Stimulated activated CD8-positive, alpha-beta memory T cell treated with anti-CD3 and anti-CD28 coated beads, Interleukin-15, amount 100 ng/mL, for 48 hours (primary cell): ENCODE measurements at places on chromosomes 5 and 9.

GRCh38 chr9:79572032-79572607, 355 bp downstream of the TLE4 start:
- DNase-seq: no peak

GRCh38 chr9:15240927-15241326, 66.1 kb downstream of the TTC39B start:
- DNase-seq: no peak

DNA sequence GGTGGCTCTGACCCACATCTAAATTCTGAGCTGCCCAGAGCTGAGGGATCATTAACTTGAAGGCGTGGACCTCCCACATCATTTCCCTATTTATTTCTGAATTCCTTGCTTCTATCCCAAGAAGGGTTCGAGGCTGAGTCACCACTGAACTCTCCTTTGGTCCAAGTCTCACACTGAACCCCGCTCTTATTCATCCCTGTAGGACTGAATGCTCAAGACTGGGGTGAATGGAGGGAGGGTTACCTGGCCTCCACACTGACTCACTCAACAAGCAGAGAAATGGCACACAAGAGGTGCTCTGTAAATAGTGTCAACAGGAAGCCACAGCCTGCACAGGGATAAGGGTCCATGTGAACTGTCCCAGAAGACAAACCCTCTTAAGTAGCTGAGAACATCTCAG, 79.1 kb upstream of the FSTL4 start:
- DNase-seq: no peak

- no peak for DNase-seq
Observed at GRCh38 chr9:4397917-4398316, 92.4 kb upstream of the SLC1A1 start.

DNA sequence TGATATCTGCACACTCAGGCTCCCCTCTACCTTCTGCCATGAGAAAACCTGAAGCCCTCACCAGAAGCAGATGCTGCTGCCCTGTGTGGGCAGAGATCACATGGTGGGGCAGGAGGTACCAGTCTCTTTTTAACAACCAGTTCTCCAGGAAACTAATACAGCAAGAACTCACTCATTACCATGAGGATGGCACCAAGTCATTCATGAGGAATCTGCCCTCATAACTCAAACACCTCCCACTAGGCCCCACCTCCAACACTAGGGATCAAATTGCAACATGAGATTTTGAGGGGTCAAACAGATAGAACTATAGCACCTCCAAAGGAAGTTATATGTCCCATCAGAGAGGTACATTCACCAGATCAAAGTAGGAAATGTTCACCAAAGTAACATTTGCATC, 136.3 kb upstream of the SHB start:
- no peak for DNase-seq

DNA sequence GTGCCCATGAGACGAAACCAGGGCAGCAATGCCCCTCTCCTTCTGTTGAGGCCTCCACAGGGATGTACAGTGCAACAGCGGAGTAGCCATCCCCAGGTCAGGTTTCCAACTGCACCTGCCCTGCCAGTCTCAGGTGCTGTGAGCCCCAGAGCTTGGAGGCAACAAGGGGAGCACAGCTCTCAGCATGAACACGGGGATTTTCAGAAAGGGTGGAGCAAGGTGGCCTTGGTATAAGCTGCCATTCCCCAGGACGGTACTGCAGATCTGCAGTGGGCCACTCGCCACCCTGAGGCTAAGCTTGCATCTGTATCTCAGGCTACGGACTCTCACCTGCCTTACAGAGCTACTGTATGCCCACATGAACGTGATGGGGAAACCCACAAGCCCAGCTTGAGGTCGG, 103.6 kb downstream of the GABBR2 start:
- no peak for DNase-seq

DNA sequence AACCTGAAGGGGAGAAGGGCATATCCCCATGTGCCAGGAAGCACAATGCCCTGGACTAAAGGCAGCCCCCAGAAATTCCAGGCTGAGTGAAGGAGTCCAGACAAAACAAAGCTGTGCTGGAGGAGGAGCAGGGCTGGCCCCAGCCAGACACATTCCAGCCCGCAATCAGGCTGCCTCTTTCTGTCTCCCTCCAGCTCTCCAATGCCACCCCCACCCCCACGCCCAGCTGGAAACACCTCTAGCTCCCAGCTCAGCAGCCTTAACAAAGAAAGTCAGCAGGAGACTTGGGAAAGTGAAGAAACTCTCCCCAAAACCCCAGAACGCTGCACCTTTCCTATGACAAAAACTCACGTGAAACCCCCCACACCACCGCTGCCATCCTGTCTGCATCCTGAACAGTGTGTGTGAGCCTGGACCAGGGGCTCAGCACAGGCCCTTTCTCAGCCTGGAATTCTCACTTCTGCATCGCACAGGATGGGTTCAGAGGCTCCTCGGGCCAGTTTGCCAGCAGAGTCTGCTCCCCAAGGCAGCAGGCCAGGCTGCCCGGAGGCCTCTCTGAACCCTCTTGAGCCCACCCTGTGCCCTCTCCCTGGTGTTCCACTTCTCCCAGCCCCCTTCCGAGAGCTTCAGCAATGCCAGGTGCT, 96.2 kb upstream of the ICE1 start:
- DNase-seq: no peak

- no peak for DNase-seq
Observed at GRCh38 chr5:91383956-91384300, 811 bp upstream of the ARRDC3 start.

DNA sequence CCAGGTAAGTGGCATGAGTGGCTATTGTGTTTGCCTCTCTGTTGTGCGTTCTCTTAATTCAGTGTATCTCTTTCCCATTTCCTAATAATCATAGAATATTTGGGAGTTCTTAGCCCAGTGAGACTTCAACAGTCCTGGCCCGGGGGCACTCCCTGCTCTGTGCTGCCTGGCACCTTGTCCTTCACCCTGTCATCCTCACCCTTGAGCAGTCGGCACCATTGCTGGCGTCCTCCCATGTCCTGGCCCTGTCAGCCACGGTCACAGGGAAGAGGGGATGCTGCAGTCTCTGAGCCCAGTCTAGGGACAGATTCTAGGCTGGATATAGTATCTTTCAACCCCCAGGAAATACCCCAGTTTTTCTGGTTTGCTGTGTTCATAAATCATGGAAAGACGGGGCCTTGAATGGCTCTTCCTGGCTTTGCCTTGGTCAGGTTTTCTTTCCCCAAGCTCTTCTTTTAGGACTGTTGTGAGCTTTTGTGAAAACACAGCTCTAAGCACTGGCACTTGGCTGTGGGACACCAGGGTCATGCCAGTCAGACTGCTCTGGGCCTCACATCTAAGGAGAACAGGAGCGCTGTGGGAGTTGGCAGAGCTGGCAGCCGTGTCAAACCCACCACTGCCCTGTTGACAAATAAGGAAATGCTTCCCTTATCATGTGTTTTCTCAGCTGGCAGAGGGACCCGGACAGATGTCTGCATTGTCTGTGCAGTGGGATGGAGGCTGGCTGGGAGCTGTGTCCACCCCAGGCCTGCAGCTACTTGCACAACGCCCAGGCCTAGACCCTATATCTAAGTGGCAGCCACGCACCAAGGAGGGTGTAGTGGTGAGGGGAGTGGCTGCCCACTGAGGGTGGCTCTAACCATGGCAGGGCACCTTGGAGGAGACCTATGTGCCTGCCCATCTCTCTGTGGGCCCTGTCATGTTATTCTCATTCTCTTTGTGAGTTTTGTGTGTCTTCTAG, 378.6 kb downstream of the ICE1 start:
- no peak for DNase-seq

- DNase-seq: no peak
Observed at GRCh38 chr9:83280268-83280667, 217.3 kb upstream of the RASEF start.

- no peak for DNase-seq
Observed at GRCh38 chr9:117768750-117769395, 64.7 kb downstream of the TLR4 start.

DNA sequence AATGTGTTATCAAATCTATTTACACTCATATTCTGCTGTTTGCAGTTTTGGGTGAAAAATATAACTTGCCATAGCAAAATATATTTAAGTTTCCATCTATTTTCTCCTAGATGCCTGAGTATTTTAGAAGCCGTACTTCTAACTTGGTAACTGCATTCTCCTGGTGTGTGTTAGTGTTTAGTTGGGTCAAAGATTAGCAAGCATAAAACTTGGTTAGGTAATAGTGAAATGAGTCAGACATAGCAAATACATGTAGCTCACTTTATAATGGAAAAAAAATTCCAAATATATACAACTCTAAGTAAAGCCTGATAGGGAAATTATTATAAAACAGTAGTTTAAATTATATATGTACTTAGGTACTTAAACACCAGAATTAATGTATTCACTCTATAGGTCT, 640.7 kb upstream of the ST8SIA4 start:
- no peak for DNase-seq

DNA sequence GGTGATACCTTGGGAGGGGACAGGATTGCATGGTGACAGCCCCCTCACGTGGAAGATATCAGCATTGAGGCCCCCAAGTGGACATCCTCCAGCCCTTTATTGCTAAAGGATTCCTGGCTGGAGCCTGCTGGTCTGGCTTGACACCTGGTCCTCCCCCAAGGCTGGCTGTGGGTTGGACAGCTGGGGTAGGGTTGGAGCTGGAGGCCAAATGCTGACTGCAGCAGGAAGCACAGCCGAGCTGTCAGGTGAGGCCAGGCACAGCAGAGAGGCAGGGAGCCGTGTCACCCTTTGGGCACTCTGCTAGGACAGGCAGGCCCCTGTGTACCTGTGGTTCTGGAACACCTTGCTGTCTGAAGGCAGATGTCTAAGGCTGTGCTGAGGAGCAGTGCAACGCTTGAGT, 2.2 kb downstream of the CACFD1 start:
- DNase-seq: no peak

DNA sequence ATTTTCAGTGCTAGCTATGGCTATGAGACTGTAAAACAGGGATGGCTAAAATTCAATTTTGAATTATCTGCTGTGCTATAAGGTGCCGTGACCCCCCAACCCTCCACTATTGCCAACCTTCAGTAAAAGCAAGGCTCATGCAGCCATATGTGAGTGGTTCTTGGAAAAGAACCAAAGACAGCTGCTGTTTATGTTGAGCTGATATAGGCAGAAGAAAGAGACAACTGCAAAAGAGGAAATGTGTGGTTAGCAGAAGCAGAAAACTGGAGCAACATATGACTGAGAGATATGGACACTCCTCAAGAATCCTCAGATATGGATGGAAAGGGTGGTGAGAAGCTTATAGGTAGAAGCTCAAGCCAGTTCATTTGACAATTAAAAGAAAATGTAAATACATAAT, 200.3 kb downstream of the TLE1 start:
- DNase-seq: no peak

GRCh38 chr5:72557167-72558045, 50.2 kb upstream of the ZNF366 start:
- DNase-seq: no peak

DNA sequence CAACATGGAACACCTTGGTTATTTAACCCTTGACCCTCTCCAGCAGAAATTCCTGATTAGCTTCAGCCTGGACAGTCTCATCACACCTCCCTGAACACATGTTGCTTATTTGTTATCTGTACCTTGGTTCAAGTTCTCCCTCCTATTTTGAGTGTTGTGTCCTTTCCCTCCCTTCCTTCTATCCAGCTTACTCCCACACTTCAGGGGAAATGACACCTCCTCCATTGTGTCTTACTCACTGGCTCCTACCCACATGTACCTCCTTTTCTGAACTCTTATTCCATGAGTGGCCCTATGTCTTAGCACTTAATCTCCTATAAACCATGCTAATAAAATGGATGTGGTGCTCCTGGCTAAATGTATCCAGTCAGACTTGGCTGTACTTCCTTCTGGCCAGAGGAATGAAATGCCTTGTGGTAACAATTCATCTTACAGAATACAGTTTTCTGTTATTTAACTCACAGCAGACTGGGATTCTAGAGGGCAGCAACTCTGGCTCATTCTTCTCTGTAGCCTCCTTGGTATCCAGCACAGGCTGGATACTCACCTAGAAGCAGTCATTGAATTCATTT, 11.2 kb downstream of the LIX1 start:
- no peak for DNase-seq

DNA sequence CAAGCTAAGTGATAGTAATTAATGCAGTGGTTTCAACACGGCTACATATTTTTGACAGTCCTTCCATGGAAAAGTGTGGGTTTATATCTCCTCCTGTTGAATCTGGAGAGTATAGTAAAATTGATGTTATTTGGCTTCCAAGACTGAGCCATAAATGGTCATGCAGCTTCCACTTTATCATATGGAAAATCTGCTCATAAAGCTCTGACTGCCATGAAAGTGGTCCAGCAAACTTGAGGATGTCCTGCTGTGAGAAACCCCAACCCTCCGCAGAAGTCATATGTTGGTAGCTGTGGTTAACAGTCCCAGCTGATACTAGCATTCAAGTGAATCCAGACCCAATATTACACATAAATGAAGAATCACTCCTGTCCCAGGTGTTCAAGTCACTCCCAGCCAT, 378.3 kb downstream of the KCTD16 start:
- DNase-seq: no peak

- DNase-seq: no peak
Observed at GRCh38 chr9:9521033-9521779, 1091.6 kb downstream of the PTPRD start.

GRCh38 chr9:76859860-76860259, 46.1 kb downstream of the PRUNE2 start:
- no peak for DNase-seq

GRCh38 chr9:38408719-38409118, 15.5 kb downstream of the IGFBPL1 start:
- DNase-seq: no peak

DNA sequence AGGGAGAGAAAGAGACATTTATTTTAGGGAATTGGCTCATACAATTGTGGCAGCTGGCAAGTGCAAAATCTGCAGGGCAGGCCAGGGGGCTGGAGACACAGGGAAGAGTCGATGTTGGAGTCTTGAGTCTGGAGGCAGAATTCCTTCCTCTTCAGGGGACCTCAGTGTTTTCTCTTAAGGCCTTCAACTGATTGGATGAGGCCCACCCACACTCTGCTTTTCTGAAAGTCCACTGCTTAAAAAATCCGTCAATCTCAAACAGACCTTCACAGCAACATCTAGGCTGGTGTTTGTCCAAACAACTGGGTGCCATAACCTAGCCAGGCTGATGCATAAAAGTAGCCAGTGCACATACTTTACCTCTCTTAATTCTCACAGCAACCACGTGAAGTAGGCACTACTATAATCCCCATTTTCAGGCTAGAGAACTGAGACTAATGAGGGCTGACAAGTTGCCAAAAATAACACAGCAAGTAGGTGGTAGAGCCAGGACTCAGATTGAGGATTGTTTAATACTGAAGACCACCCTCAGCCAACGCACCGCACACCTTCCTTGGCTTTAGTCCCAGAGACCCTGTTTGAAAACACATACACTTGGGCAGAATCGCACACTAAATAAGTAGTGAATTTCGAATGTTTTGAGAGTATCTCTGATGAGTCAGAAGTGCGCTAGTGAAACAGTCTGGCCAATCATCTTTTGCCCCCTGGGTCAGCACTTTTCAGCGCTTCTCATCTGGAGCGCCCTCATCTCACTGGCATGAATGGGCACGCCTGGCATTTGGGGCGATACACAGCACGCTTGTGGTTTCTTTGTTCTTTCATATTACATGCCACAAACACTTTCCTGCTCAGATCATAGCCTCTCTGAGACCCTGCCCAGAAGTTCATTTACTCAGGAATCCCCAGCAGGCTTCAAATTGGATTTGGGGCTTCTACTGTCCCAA, 591.4 kb downstream of the CCDC171 start:
- no peak for DNase-seq

GRCh38 chr5:133569347-133569746, 43.0 kb downstream of the FSTL4 start:
- no peak for DNase-seq

- no peak for DNase-seq
Observed at GRCh38 chr5:111425205-111425604, 87.1 kb downstream of the STARD4 start.

- DNase-seq: no peak
Observed at GRCh38 chr5:161734741-161735140, 49.2 kb downstream of the GABRA6 start.

GRCh38 chr5:35134278-35135030, 86.7 kb upstream of the AGXT2 start:
- no peak for DNase-seq
